ENCODE measurements at places on chromosomes 7 and 10.
A peak's percentile ranks its signal among the peaks of the same experiment; 100 is the strongest.

- peak; percentile 81 for DNase-seq
Observed at GRCh38 chr10:43671659-43672531, 23.2 kb upstream of the ZNF32 start.

DNA sequence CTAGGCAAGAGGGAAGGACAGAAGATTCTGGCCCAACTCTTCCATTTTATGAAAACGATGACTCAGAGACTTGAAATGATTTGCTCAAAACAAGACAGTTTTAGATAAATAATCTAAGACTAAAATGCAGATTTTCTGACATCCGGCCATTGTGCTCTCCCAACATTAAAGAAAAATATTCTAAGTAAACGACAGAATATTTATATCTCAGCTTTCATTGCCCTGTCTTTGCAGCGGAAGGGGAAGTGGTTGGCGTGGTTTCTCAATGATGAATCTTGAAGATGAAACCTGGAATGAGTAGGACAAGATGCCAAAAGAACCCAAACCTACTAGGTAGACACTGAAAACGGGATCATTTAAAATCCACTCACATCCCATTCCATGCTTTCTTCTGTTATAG lies 28.9 kb upstream of the NPY start:
- DNase-seq = no peak

- no peak for DNase-seq
Observed at GRCh38 chr10:31700181-31700611, 228.4 kb downstream of the ARHGAP12 start.

DNA sequence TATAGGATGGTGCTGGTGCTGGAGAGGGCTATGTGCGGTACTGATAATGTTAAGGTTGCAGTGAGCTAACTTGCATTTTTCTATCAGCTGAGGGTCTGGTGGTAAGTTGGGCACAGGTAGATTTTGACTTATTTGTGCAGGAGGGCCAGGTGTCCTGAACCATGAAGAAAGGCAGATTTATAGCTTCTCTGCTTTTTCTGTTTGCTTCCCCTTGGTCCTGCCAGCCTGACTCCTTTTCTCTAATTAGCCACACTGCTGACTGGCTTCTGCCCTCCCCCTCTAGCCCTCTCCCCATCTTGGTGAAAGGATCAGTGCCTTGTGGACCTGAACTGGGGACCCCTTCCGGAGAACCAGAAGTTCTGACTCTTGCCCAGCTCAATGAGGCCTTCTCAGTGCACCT lies 40.8 kb upstream of the STEAP4 start:
- DNase-seq = no peak

DNA sequence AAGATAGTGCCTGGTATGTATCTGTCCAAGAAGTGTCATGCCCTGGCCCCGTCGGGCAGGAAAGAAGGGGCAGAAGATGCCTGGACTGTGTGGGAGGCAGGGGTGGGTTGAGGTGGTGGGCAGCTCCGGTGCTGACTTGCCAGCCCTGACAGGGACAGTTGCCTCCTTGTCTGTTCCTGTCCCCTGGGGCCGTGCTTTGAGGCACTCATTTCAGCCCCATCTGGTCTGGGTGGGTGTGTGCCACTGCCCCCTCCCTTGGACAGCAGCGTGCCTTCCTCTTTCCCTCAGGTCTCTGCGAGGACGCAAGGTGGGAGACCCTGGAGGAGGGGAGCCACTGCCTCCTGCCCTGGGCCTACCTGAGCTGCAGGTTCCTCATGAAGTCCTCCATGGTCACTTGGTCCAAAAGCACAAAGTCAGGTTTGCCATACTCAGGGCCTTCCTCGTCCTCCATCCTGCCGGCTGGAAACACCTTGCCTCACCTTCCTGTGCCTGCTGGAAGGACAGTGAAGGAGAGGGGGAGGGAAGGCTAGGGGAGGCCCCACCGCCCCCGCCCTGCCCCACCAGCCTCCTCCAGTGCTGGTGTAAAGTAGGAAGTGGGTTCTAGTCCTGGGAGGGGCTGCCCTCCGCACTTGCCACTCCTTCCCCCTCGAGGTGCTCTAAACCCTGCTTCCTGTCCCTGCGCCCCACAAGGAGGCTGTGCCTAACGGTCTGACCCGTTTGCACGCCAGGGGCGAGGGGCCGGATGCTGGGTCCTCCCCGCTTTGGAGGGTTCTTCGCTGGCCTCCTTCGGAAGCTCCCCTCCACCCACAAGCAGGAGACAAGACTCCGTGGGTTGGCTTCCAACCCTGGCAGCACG lies at the start of gene MYO1G:
TSS of gene MYO1G (minus strand) at position 505 of the 856 bp plus-strand sequence. CDS start at position 451, 54 bp downstream.
- DNase-seq = peak; percentile 85

DNA sequence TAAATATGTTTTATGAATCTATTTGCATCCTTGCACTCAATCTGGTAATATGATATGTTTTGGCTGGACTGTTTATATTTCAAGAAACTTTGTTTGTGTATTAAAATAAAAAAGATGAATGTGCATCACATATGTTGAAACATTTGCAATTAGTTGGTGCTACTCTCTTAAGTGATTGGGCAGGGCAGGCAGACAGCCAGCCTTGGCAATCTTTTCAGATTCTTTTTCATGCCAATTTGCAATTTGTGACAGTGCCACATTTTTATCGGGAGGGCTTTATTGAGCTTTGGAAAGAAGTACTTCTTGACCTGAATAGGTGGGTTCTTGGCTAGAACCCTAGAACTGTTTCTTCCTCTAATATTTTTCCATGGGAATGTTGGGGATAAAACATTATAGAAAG lies 152.2 kb downstream of the NXPH1 start:
- no peak for DNase-seq

- DNase-seq = no peak
Observed at GRCh38 chr7:150914966-150915365, 62.6 kb downstream of the AOC1 start.

GRCh38 chr7:6403907-6404306 lies 43.8 kb downstream of the DAGLB start:
- no peak for DNase-seq

Data from GM13976 (cell line).